ENCODE measurements at places on chromosomes 1 and 21.

- no peak for DNase-seq
Observed at GRCh38 chr1:201584471-201585092, 45.7 kb downstream of the NAV1 start.

GRCh38 chr21:44420416-44421205, 34.7 kb upstream of the LRRC3 start:
- DNase-seq, result no peak

- no peak for DNase-seq
Observed at GRCh38 chr1:156697481-156697880, 7.9 kb downstream of the CRABP2 start.

GRCh38 chr1:1348420-1349255, 580 bp downstream of the DVL1 start:
- no peak for DNase-seq

DNA sequence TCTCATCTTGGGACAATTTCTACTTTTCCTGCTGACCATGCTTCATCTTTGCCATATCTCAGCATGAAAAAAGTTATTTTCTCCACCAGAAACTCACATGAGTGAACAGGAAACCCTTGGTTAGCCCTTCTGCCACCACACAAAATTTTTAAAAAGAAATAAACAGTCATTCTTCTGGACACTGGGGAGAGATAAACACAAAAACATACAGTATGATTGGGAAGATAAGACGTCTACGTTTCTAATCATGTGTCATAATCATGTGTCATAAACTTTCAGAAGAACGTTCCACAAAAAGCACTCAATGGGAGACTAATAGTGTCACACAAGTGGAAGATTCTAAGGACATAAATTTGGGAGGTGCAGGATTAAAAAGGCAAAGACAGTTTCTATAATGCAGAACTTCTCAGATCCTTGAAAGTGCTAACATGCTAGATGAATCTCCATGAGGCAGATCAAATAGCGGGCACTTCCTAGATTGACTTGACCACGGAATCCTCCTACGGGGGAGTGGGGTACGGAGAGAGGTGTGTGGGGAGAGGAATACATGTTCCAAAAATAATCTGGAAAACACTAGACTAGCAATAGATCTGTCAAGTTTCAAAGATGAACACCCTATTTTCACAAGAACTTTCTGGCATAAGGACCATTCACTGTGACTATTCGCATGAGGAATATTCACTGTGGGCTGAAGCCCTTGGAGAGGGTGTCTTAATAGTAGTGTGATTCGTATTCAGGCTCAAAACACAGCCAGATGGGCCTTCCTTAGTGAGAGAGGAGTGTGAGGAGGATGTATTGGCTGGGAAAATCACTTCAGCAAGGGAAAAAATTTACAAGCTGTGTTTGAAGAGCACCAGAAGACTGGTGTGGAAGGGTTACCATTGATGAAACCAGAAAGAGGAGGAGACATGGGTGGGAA, 206.7 kb downstream of the SETD4 start:
- DNase-seq, result no peak

GRCh38 chr1:80656014-80656636, 1144.6 kb upstream of the ADGRL2 start:
- DNase-seq, result peak; percentile 68

- DNase-seq, result peak; percentile 85
Observed at GRCh38 chr1:35715568-35716002, 3.1 kb downstream of the C1orf216 start.

GRCh38 chr1:193070386-193070753, 11.0 kb downstream of the RO60 start:
- no peak for DNase-seq

GRCh38 chr1:246698466-246699094, 25.6 kb upstream of the SCCPDH start:
- no peak for DNase-seq

DNA sequence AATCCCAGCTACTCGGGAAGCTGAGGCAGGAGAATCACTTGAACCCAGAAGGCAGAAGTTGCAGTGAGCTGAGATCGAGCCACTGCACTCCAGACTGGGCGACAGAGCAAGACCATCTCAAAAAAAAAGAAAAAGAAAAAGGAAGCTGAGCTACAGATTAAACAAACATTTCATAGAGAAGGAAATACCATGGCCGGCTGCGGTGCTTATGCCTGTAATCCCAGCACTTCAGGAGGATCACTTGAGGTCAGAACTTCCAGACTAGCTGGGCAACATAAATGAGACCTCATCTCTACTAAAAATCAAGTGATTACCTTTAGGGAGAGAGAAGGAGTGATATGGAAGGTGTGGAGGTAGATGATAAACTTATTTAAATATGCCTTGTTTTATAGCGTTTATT, 14.0 kb upstream of the CFAP126 start:
- no peak for DNase-seq

- no peak for DNase-seq
Observed at GRCh38 chr1:47759936-47760629, 237.1 kb downstream of the TRABD2B start.

DNA sequence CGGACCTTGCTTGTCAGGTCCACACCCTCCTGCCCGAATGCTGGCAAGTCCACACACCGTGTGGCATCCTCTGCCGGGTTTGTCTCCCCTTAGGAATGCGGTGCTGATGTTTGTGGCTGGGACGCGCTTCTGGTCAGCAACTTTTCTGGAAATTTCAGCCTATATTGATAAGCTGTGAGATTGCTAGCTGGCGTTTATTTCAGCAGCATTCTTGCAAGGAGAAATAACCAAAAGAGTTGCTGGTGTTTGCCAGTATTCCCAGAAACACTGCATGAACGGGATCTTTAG, 601 bp downstream of the CEPT1 start:
- DNase-seq, result peak; percentile 59

DNA sequence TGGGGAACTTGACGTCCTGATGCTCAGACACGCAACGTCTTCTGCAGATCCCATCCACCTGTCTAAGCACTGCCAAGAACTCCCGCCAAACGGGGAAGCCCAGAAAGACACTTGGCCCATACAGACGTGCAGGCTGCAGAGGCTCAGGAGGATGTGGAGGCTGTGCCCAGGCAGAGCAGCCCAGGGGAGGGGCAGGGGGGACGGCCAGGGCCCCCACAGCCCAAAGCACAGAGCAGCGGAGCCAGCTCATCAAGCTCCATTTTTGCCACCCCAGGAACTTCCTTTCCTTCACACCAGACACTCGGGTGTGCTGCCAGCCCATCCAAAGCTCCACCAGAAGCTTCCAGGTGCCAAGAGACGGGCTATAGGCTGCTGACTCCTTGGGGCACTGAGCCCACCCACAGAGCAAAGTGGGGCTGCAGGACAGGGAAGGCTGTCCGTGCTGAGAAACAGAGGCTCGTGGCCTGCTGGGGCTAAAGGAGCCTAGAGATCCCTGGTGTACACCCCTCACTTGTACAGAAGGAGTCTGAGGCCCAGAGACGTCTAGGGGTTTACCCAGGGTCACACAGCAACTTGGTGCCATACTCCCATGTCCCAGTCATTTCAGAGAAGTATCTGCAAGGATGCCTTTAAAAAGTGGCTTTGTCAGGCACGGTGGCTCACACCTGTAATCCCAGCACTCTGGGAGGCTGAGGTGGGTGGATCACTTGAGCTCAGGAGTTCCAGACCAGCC, 59.1 kb downstream of the ACOT7 start:
- DNase-seq, result no peak

DNA sequence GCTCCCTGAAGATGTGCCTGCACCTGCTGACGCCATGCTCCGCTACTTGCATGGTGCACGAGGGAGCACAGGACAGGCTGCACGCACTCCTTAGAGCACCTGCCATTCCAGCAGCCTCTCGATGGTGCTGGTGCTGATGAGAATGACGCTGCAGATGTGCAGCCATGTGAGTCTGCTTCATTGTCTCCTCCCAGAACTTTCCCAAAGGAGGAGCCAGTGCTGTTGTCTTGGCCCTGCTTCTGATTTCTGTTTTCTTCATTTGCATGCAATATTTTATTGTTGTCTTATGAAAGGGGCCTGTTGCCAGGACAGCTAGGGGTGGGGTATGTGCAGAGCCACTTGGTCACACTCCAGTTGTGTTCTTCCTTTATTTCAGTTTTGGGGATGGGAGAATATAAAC, 70.1 kb downstream of the PCBP3 start:
- no peak for DNase-seq

GRCh38 chr1:117171900-117172511, 38.7 kb downstream of the VTCN1 start:
- no peak for DNase-seq

DNA sequence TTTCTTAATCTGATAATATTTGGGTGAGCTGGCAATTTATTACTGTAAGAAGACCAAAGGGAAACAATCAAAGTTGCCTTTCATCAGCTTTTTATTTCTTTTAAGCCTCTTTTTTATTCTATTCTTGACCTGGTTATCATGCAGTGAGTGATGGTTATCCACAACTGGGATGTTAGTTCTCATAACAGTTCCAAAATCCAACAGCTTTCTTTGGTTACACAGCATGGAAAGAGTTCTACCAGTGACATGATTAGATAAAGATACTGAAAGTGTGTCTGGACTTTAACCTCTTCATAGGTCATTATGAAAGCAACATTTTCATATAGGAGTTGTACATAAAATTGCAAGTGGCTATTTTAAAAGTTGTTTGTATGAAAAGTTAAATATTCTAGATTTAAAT, 163.0 kb downstream of the SYT2 start:
- no peak for DNase-seq

DNA sequence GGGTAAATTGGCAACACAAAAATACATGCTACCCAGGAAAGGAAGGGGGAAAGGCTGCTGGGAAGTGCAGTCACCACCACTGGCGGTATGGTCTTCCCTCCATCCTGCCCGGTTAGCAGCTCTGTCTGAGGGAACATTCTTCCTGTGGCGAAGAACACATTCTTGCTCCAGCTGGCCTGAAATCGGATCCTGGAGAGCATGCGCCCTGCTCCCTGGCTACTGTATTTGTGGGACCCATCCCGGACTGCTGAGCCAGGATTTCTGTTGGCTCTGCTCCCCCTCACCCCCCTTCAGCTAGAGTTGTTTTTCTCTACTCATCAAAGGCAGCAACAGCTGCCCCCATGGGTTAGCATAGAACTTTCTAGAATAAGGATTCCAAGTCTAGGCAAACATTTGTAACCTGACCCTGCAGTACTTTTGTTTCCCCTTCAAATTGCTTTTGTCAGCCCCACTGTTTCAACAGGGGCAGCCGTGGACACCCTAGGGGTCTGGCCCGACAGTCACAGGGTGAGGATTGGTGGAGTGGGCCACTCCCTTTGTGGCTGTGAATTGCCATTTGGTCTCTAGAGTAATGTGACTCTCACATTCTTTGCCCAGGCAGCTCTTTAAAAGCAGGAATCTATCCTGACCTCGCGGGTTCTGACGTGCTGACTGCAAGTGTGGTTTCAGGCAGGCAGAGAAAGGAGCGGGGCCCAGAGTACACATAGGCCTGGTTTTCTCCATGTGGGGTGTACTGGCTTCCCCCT, 157.7 kb downstream of the TOMM20 start:
- DNase-seq, result no peak

GRCh38 chr1:150150133-150151021, 661 bp downstream of the PLEKHO1 start:
- no peak for DNase-seq

- no peak for DNase-seq
Observed at GRCh38 chr1:161238039-161238473, at the start of gene NR1I3. Gene NR1I3 (minus strand): TSS chr1:161238203. CDS start chr1:161236565, 1,638 bp downstream.

DNA sequence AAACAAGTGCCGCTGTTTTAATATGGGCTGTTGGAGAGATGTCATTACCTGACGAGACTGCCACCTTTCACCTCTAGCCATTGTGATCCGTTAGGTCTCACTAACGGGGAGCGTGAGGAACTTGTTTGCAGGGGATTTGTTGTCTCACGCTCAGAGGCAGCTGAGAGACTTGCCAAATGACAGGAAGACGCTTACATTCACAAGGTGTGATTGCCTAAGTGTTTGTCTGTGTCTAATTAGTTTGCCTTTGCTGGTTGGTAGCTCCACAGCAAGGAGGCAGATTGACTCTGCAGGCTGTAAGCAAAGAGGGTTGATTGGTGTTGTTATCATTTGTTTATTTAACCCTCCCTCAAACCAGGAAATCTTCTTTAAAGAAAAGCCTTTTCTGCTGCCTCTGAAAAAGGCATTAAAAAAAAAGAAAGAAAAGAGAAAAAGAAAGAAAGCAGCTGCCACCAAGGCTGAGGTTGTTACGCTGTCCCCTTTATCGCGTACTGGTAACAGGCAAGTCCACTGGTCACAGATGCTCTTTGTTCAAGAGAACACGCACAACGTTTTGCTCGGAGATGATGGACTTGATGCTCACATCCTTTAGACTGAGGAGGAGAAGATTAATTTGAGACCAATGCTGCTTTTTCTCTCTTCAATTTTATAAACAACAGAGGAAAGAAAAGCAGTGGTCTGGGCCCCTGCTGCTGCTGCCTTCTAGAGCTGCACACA, 203.9 kb downstream of the ZNF326 start:
- DNase-seq, result no peak

DNA sequence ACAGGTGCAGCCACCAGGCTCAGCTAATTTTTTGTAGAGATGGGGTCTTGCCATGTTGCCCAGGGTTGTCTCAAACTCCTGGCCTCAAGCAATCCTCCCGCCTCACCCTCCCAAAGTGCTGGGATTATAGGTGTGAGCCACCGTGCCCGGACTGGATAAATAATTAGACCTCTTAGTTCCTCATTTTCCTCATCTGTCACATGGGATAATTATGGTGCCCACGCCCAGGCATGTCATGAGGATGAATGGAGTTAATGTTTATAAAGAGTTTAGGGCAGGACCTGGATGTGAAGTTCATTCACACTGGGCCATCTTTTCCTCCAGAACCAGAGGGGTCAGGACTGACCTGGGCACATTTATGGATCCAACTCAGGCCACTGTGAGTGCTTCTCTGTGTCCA, 23.7 kb downstream of the PADI3 start:
- DNase-seq, result no peak

GRCh38 chr1:59349101-59349500, 52.2 kb downstream of the FGGY start:
- no peak for DNase-seq

GRCh38 chr1:165134431-165134830, 222.1 kb downstream of the LMX1A start:
- no peak for DNase-seq

DNA sequence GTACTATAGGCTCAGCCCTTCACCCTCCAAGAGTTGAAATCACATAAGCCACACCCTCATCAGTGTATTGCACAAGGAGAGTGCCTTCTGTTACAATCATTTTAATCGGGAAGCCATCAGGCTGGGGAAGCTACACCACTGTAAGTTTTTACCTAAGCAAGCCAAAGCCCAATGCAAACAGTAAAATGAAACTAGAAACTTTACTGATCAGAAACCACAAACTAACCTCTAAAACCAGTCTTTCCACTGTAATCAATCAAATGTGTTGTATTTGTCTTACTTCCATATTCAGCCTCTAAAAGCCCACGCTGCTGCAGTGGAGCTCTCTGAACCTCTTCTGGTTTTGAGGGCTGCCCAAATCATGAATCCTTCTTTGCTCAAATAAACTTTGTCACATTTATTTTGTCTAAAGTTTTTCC, 26.2 kb downstream of the CAPN8 start:
- no peak for DNase-seq

- DNase-seq, result no peak
Observed at GRCh38 chr1:74317663-74318062, 82.5 kb downstream of the TNNI3K start.

- DNase-seq, result no peak
Observed at GRCh38 chr1:6585841-6586240, 6.0 kb downstream of the ZBTB48 start.

GRCh38 chr21:33241846-33242245, 12.1 kb downstream of the IFNAR2 start:
- DNase-seq, result no peak

GRCh38 chr1:4174291-4175200, 274.5 kb upstream of the C1orf174 start:
- no peak for DNase-seq
